Spinal cord (tissue), 10 donors: ENCODE measurements at places on chromosomes 2 and 18. TPM values are rescaled to one million over a fixed set of nuclear protein-coding genes. Genes with fewer than 3 reads are reported as not detected.

Gene CHRNG
- total RNA-seq = 0.06 TPM

Gene CFAP221
- 12.8 TPM for total RNA-seq

Gene ZBTB7C
- 15.7 TPM for total RNA-seq

Gene NOL4
- total RNA-seq = 22.1 TPM

Gene RAPGEF4
- total RNA-seq = 31.1 TPM

Gene SEC11C
- total RNA-seq = 107 TPM

Gene ADD2
- total RNA-seq = 22.7 TPM

Gene MXD1
- total RNA-seq = 5.4 TPM
